Activated naive CD8-positive, alpha-beta T cell treated with anti-CD3 and anti-CD28 coated beads, Interleukin-2, amount 50 U/mL, for 16 hours (primary cell): ENCODE measurements at places on chromosomes 1 and 21.

DNA sequence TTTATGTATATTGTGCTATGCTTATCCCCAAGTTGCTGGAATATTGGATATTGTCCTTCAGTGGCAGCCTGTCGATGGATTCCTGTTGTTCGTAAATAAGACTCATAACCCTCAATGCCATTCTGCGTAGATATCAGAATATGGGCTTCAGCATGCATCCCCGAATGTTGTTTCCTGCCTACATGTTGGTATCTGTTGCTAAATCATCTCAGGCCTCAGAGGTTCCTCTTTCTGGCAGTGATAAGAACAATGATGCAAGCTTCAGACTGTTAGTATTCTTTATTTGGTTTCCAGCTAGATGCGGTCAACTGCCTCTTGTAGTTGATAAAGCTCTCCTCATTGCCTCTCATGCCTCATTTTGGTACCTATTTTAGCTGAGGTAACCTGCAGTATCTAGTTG is 2082.6 kb downstream of the MRPL39 start:
- DNase-seq = no peak

DNA sequence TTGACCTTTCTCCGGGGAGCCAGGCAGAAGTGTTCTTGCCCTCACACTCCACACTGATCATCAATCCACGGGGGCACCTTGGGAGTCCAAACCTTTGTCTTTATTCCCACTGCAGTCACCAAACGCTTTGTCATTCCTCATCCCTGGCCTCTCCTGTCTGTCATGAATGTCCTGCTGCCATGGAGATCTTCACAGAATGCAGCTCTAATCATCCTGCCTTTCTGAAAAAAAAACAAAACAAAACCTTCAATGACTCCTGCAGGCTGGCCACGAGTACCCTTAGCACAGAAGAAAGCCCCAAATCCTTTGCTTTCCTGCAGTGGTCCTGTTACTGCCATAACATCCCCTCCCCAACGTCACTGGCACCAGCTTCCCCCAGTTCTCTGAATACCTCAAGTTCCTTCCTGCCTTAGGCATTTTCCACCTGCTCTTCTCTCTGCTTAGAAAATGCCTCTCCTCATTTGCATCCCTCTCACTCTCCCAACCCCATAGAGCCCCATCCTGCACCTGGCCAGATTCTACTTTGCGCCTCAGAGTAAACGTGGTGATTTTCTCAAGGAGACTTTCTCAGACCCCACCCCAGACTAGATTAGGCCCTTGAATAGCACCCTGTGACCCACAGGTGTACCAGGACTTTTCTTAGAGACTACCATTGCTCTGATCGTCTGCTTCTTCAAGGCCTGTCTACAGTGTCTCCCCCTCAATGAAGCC is 131.2 kb downstream of the AK5 start:
- no peak for DNase-seq

GRCh38 chr1:2552189-2552588 is 4.0 kb upstream of the TNFRSF14 start:
- DNase-seq = no peak

- no peak for DNase-seq
These were observed 10.9 kb downstream of the S100PBP start for GRCh38 chr1:32828341-32828740.

DNA sequence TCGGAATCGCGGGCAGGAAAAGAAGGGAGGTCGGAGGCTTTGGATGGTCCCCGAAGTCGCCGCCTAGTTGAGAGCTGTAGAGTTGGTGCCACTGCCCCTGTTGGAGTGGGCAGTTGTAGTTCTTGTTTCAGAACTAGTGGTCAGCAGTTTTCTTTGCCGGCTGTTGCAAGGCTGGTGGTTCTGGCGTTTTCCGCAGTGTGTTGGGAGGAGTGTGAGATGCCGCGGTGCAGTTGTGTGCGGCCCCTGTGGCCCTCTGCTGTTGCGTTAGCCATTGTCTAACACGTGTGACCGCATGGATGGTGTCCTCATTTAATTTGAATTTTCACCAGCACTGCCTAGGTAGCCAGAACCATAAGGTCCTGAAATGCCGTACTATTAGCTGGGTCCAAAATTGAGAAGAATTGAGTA is 1.4 kb downstream of the ARF1 start:
- DNase-seq = no peak

DNA sequence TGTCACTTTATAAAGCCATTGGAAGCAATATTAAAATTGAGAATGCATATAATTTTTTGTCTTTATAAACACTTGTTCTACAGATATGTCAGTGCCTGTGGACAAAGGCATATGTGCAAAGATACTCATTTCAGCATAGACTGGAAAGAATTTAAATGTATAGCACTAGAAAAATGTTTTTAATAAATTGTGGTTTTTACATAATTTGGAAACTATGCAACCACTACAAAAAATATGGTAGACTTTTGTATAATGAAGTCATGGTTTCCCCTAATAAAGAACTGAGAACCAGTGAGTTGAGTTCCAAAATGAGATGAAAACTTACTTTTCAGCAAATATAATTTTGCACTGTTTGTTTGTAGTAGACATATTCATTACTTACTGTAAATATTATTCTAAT is 48.5 kb downstream of the BRINP3 start:
- no peak for DNase-seq

GRCh38 chr1:204478172-204478899 is 16.3 kb downstream of the PIK3C2B start:
- no peak for DNase-seq

- no peak for DNase-seq
These were observed 163.3 kb downstream of the RHOU start for GRCh38 chr1:228898582-228898992.

DNA sequence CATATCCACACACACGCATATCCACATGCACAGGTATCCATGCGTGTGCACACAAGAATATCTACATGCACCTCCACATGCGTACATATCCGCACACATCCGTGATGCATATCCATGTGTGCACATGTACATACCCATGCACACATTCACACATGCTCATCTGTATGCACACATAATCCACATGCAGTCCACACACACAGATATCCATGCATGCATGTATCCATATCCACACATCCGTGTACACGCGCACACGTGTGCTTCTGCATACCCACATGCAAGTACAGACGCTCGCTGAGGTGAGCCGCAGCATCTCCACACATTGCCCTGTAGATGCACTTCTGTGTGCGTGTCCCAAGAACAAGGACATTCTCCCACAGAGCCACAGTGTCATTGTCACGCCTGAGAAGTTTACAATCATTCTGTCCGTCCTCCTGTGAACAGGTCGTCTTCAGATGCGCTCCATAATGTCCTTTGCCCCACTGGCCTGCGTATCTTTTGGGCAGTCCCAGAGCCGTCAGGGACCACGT is 43.4 kb downstream of the COL18A1 start:
- DNase-seq = no peak

- no peak for DNase-seq
These were observed 27.0 kb upstream of the TIAM1 start for GRCh38 chr21:31370893-31371544.
